ENCODE measurements at places on chromosomes 5 and 9.

DNA sequence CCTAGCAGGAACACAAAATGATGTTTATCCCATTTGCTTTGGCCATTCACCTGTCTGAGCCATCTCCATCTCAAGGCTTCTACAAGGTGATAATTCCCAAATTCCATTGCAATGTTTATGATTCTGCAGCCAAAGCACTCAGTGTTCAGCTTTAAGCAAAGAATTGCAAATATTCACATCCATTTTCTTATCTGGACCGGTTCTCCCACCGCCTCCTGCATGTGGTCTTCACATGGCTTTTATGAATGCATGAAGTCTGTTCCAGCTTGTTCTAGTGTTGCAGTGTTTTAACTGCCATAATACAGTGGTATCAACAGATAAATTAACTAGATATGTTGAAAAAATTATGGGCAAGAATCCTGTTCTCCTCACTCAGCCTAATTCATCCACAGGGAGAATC lies 443.0 kb upstream of the KLF4 start:
- DNase-seq: no peak

DNA sequence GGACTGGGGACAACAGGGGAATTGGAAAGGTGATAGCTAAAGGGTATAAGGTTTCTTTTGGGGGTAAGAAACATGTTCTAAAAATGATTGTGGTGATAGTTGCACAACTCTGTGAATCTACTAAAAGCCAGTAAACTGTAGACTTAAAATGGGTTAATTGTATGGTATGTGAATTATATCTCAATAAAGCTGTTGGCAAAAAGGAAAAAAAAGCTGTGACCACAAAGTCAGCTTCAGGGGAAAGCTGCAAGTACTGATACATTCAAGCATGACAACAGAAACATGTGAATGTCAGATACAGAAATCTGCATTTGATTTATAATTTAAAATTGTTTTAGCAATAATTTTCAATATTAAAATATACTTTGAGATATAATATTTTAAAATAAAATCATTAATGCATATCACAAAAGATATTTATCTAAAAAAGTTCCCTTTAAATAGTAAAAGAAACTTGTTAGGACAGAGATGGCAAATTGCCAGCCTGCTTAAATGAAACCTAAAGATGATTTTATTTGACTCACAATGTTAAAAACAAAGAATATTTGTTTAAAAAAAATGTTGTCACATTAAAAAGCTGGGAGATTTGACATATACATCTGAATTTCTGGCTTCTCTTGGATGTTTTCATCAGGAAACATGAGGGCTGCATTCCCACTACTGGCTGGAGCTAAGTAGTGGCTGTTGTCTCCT lies 66.0 kb downstream of the TBCA start:
- DNase-seq: no peak

- DNase-seq: peak; percentile 19
Observed at GRCh38 chr5:134371834-134372340, 518 bp downstream of the UBE2B start.

DNA sequence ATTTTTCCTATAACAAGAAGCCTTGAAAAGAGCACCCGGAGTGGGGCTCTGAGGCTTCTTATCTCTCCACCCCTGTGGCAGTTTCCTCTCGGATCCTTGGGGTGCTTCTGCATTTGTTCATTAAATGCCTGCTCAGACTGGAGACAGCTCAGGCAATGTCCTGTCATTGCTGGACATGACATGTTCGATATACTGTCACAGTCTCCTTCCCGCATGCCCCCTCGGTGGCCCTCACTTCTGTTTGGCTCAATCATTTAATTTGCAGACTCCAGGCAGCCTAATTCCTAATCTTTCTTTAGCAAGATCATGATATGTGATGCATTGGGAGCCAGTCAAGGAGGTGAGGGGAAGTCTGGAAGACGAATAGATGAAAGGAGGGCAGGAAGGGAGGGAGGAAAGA lies 37.5 kb upstream of the CPEB4 start:
- DNase-seq: no peak

GRCh38 chr5:172849606-172850453 lies 15.8 kb downstream of the ERGIC1 start:
- DNase-seq: no peak

All from CD4-positive, alpha-beta T cell treated with Interleukin-15 for 4 hours (primary cell).